IgD-negative memory B cell (primary cell): ENCODE measurements at places on chromosomes 7 and 10. TPM values are rescaled to one million over a fixed set of nuclear protein-coding genes. Genes with fewer than 3 reads are reported as not detected.

DPCD gene
- 2.2 TPM for polyA plus RNA-seq

GTF2IRD2 gene
- polyA plus RNA-seq: 12.6 TPM

DIP2C gene
- polyA plus RNA-seq: 1.4 TPM

TFAM gene
- 56.0 TPM for polyA plus RNA-seq

PNLIP gene
- polyA plus RNA-seq: not detected

GPR15LG gene
- polyA plus RNA-seq: not detected

C10orf53 gene
- not detected for polyA plus RNA-seq

TMEM270 gene
- not detected for polyA plus RNA-seq

PHYHIPL gene
- not detected for polyA plus RNA-seq

RNF32 gene
- 3.9 TPM for polyA plus RNA-seq

MINDY3 gene
- polyA plus RNA-seq: 4.5 TPM

KIF11 gene
- polyA plus RNA-seq: 0.68 TPM

NPC1L1 gene
- polyA plus RNA-seq: not detected

ZNF786 gene
- polyA plus RNA-seq: 12.8 TPM

PKD2L1 gene
- polyA plus RNA-seq: not detected

POM121 gene
- 16.0 TPM for polyA plus RNA-seq

OR6V1 gene
- not detected for polyA plus RNA-seq

CELF2 gene
- polyA plus RNA-seq: 142 TPM

ACTR3C gene
- 5.2 TPM for polyA plus RNA-seq

TMEM139 gene
- not detected for polyA plus RNA-seq

ELMO1 gene
- polyA plus RNA-seq: 86.5 TPM

AASS gene
- polyA plus RNA-seq: 0.68 TPM

C7orf33 gene
- polyA plus RNA-seq: not detected

IDI2 gene
- not detected for polyA plus RNA-seq
